Uterus (tissue), 4 donors: ENCODE measurements at places on chromosomes 2 and 18. TPM values are rescaled to one million over a fixed set of nuclear protein-coding genes. Genes with fewer than 3 reads are reported as not detected.

DNA sequence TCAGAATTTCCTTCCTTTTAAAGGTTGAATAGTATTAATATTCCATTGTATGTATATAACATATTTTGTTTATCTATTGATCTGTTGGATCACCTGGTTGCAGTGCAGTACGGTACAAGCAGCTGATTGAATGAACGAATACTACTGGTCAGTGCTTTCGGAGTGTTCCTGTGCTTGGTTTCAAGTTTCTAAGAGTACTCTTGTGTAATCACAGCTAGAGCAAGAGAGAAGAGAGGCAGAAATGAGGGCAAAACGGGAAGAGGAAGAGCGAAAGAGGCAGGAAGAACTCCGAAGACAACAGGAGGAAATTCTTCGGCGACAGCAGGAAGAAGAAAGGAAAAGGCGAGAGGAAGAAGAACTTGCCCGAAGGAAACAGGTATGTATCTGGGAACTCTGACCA, 40.3 kb upstream of the KCNJ13 start:
- DNase-seq, result no peak

DNA sequence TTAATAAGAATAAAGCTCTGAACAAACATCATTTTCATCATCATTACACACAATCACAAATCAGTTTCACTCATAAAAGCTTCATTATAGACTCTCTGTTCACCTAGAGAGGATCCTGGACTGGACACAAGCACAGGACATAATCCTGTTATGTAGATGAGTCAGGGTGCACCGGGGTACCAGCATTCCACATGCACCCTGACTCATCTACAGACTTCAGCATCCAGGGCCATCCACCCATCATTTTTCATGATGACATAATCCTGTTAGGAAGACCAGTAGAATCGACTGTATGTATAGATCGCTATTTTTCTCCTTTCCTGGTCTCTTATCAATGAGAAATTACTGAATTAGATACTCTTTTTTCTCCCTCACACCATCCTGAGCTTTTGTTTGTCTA, 73.7 kb upstream of the PIK3C3 start:
- no peak for DNase-seq

GRCh38 chr18:8718401-8718913, 13.1 kb downstream of the MTCL1 start:
- no peak for DNase-seq

The SNED1 gene
- total RNA-seq, result 24.1 TPM

The IHH gene
- total RNA-seq, result not detected
